NCI-H1930 (cell line): ENCODE measurements at places on chromosomes 16 and 17.

- DNase-seq: peak; percentile 17
Measured at GRCh38 chr17:79400989-79401703, 209.7 kb downstream of the RBFOX3 start.

DNA sequence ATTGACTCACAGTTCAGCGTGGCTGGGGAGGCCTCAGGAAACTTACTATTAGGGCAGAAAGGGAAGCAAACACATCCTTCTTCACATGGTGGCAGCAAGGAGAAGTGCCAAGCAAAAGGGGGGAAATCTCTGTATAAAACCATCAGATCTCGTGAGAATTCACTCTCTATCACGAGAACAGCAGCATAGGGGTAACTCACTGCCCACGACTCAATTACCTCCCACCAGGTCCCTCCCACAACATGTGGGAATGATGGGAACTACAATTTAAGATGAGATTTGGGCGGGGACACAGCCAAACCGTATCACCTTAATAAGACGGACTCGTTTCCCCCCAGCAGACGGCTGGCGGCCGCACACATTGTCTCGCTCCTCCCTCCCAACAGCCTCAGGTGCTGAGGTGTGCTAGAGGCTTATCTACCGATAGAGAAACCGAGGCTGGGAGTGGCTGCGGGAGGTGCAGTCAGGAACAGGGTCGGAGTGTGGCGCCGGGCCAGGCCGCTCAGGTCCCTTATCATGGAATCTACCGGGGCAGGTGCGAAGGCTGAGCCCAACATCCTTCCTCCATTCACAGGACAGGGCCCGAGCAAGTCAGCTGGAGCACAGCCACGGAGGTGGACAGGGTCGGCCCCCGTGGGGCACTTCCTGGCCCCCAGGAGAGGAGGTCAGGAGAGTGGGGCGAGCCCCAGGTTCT lies 4.9 kb upstream of the ZG16B start:
- DNase-seq: no peak

DNA sequence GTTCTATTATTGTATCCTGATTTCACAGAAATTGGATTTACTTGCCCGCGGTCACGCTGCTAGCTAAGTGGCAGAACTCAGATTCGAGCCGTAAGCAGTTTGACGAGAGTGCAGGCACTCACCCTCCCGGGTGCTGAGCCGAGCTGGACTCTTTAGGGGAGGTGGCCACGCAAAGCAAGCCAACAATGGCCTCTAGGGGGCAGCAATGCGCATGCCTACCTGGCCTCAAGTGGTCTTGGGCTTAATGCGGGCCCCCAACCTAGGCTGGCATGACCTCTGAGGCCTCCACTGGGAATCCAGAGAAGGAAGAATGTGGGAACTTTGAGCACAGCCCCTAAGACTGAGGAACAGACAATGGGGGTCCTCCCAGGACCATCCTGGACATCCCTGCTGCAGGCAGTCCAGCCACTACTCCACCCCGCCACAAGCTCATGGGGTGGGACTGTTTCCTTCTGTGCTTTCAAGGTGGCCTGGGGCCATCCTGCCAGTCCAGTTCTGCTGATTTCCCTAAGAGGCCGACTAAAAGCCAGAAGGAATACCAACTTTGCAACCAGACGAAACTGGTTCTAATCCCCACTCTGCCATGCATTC lies 276.5 kb downstream of the XYLT1 start:
- peak; percentile 30 for DNase-seq

DNA sequence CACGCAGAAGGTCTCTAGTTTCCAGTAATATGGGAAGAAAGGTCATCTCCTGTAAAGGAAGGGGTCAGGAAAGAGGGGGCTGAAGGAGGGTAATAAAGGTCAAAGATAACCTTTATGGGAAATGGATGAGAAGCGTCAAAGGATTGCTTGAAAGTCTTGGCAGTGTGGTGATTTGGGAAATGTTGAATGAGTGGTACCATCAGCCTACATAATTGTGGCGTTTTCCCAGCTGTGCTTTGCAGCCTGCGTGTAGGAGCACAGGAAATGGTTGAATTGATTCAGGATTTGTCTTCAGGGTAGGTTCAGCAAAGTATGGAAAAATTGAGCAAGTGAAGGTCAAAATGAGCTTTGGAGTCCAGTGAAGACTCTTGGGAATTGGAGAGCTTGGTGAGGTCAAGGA lies 115.8 kb upstream of the NOL11 start:
- no peak for DNase-seq
